SJSA1 (cell line): ENCODE measurements at places on chromosomes 3 and 15.

DNA sequence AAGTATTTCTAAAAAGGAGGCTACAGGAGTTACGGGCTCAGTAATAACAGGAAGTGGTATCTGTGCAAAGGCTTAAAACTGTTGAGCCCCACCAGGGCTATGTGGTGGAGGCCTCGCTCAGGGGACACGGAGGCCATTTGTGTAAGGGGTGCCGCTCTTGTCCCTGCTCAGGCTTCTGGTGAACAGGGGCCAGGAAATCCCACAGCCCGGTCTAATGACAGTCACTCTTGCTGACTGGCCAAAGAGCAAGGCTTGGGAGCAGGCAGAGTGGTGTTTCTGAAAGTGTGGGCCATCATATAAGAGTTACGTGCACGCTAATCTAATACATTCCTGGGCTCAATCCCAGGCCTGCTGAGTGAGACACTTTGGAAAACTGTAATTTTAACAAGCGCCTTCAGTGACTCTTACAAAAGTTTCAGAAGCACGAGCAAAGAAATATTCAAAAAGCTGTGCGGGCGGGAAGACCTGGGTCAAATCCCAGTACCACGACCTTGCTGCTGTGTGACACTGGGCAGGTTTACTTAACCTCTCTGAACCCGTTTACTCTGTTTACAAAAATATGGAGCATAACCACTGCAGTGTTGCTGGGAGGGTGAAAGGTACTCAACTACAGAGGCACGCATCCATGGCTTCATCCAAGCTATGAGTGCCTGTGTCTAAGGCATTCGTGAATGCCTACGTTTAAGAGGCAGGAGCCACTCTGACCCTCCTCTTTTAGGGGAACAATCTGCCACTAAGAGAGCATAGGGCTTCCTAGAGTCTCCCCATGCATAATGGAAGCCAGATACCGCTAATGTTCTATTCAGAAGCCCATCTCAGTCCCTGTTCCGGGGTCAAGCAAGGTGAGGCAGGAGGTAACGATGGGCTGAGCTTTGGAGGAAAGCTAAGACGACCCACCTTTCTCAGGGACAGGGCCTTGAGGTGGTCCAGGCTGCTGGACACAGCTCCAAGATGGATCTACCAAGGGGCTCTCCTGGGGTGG is 2.0 kb downstream of the ATP10A start:
- no peak for DNase-seq

- no peak for DNase-seq
Measured at GRCh38 chr3:99666201-99666600, 27.8 kb downstream of the COL8A1 start.

GRCh38 chr3:194051366-194052149 is 84.4 kb upstream of the HES1 start:
- no peak for DNase-seq

- DNase-seq: no peak
Measured at GRCh38 chr3:121793078-121793477, 41.8 kb downstream of the IQCB1 start.

- no peak for DNase-seq
Measured at GRCh38 chr3:179505534-179505933, 54.3 kb upstream of the GNB4 start.

DNA sequence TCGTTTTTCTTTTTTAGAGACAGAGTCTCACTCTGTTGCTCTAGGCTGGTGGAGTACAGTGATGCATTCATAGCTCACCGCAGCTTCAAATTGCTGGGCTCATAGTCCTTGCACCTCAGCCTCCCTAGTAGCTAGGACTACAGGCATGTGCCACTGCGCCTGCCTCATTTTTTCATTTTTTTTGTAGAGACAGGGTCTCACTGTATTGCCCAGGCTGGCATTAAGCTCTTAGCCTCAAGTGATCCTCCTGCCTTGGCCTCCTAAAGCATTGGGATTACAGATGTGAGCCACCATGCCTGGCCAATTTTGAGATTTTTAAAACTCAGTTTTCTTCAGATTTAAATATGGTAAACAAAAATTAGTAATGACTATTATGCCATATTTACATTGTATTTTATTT is 29.0 kb downstream of the SKIL start:
- DNase-seq: no peak

DNA sequence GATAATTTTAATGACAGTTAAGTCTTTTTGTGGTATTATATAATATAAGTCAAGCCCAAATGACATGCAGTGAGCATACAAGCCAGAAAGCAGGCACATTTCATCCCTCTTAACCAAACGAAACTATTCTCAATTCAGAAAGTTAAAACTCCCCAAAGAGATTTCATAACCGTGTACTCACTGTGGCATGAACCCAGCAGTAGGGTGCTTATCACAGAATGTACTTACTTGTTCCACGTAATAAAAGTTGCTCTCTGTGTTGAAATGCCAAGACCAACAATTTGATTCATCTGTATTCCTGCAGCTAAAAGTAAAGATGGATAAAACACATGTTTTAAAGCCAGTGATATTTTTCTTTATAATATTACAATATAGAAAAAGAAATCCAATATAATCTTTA is 12.1 kb downstream of the GK5 start:
- no peak for DNase-seq

- DNase-seq: no peak
Measured at GRCh38 chr3:28751864-28752263, 403.2 kb upstream of the AZI2 start.

DNA sequence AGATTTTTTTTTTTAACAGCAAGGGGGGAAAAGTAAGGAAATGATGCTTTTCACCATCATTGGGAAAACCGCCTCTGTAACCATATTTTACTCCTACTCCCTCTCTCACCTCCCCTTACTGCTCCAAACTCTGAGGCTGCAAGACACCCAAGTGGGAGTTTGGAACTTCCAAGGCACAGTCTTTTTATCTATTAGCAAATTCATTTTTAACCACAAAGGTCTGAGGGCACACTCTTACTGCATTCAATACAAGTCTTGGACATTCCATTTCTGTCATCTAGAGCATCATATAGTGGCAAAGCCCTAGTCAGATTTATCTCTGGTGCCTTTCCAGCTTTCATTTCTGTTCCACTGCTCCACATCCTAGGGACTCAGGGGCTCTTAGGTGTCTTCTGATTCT is 13.2 kb downstream of the FAM162A start:
- DNase-seq: no peak

GRCh38 chr15:76235186-76235826 is 76.0 kb downstream of the ETFA start:
- no peak for DNase-seq

DNA sequence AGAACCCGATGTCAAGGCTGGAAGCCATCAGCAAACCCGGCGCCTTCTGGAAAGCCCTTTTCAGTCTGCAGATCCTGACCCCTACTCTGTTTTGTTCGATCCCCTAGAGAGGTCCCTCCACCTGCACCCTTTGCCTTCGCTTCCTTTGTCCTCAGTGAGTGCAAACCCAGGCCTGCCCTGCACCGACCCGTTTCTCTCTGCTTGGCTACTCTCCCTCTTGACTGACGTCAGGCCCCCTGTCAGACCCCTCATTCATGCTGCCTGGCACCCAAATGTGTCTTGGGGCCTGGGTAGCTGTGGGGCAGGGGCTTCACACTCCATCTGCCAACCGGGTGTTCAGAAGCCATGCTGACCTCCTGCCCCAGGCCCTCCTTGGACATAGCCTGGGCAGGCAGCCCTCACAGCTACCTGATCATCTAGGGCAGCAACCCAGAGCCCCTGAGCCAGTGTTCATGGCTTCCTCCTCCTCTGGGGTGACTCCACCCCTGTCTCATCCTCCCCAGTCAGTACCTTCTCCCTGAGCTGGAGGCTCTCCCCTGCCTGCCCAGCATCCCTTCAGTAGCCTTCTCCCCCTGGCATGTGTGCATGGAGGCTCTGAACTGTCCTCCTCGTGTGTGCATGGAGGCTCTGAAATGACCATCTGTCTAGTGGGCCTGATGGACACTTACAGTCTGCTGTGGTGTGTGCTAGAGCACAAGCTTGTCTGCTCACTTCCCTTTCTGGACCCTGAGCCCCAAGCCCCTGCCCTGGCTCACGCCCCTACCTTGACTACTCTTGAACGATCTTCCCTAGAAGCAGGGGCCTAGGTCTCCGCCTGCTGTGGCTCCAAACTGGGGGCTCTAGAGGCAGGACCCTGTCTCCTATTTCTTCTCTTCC is 69.4 kb downstream of the EXOG start:
- DNase-seq: no peak

DNA sequence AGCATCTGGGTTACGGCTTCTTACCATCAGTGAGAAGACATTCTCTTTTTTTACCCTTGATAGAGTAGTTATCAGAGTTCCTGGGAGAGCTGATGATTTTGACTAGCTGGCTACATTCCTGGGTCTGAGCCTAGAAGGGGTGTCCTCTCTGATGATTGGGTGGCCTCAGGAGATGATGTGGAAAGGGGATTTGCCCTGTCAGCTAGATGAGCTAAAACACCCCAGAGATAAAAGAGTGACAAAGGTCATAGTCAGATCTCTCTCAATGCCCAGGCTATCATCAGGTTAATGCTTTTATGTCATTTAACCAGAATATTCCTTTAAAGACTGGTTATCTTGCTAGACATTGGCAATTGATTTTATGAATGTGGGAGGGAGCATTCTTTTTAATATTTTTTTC is 130.2 kb downstream of the KCNAB1 start:
- DNase-seq: no peak

- DNase-seq: peak; percentile 34
Measured at GRCh38 chr15:29570948-29571791, 251.1 kb downstream of the TJP1 start.

GRCh38 chr3:167843886-167844285 is 108.4 kb downstream of the SERPINI1 start:
- DNase-seq: no peak

- DNase-seq: peak; percentile 7
Measured at GRCh38 chr3:39065197-39065596, 13.4 kb downstream of the WDR48 start.
